T47D (cell line): ENCODE measurements at places on chromosomes 6 and 20.

- DNase-seq = no peak
Observed at GRCh38 chr6:3793545-3793944, 42.0 kb upstream of the PXDC1 start.

DNA sequence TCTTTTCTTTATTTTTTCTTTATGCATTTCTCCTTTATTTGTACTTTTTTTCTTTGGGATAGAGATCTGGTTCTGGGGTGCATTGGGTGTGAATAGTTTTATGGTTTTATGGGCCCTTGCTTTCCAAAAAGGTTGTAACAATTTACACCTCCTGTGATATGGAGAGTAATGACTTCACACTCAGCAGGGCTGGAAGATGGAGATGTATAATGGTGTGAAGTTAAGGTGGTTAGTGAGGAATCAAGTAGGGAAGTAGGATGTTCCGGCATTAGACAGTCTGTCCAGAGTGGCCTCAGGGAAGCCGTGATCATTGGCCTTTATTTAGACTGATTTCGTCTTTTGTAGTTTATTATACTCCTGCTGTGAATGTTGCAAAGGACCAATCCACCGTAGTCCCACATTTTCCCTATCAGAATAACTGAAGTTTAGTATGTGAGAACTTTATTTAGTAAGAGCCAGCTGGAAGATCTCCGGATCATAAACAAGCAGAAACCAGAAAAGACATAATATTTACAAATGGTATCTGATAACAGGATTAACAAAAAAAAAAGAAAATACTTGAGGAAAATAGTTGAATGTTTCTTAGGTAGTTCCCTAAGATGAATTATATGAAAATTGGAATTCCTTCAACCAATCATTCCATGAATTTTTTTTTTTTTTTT is 255.5 kb downstream of the TBC1D7 start:
- DNase-seq = no peak

- no peak for DNase-seq
Observed at GRCh38 chr20:47951521-47951971, 166.3 kb upstream of the SULF2 start.

DNA sequence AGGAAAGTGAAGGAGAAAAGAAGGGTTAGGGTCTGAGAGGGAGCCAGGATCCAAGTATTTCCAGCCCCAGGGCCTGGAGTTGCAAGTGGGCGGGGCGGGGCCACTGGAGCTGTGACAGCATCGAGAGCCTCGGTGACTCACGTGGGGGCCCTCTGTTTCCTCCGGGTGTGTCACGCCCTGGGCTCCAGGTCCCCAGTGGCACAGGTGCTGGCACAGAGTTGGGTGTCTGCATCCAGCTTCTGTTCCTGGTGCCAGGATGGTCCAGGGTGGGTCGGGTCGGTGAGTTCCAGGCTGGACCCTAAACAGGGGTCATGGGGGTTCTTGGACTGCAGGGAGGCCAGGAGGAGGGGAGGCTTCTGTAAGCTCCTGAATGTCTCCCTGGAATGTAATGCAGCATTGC is 16.7 kb downstream of the RAET1L start:
- DNase-seq = no peak

- DNase-seq = no peak
Observed at GRCh38 chr20:58141971-58142842, 86.2 kb downstream of the ANKRD60 start.

- no peak for DNase-seq
Observed at GRCh38 chr6:128870746-128871145, 12.2 kb upstream of the LAMA2 start.

DNA sequence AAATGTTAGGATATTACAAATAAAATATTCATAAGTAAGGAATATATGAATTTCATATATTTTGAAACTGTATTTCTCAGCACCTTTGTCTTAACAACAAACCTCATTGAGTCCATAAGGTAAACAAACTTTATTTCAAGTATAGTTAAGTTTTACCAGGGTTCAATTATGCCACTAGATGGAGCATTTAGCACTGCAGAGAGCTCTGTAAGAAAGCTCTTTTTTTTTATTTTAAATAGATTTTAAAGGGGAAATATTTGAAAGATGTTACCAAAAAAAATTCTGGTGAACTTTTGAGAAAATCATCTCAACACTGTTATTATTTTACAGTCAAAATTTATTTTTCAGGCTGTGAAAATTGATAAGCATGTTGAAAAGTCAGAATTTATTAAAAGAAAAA is 955.2 kb upstream of the EYS start:
- peak; percentile 35 for DNase-seq

DNA sequence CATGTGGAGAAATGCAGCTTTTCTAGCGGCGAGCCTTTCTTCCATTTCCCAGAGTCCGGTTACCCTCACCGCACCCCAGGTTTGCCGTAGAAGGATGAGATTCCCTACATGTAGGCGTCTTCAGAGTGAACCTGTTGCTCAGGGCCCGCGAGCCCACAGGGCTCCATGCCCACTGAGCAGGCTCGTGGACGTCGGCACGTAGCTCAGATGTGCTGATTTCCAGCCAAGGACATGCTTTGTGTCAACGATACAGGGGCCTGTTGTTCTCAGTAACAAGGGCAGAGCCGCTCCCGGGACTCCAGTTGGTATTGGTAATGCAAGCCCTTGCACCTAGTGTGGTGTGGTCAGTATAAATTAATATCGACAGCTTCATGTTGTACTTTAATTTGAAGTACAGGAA is 159.6 kb downstream of the MTHFD1L start:
- DNase-seq = no peak

GRCh38 chr6:42269974-42270510 is 52.4 kb upstream of the MRPS10 start:
- DNase-seq = no peak

DNA sequence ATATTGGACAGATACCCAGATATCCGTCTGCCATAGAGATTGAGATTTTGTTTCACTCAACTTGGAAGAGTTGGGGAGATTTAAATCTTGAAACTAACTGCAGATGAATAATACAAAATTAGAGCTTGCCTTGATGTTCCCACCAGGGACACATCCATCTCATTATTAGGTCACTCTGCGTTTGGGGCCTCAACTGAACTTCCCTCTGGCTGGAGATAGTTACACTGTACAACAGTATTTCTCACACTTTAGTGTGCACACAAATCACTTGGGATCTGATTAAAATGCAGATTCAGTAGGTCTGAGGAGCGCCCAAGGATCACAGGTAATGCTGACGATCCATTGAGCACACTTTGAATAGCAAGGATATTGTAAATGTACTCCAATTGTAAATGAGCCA is 35.0 kb upstream of the ADTRP start:
- DNase-seq = no peak

DNA sequence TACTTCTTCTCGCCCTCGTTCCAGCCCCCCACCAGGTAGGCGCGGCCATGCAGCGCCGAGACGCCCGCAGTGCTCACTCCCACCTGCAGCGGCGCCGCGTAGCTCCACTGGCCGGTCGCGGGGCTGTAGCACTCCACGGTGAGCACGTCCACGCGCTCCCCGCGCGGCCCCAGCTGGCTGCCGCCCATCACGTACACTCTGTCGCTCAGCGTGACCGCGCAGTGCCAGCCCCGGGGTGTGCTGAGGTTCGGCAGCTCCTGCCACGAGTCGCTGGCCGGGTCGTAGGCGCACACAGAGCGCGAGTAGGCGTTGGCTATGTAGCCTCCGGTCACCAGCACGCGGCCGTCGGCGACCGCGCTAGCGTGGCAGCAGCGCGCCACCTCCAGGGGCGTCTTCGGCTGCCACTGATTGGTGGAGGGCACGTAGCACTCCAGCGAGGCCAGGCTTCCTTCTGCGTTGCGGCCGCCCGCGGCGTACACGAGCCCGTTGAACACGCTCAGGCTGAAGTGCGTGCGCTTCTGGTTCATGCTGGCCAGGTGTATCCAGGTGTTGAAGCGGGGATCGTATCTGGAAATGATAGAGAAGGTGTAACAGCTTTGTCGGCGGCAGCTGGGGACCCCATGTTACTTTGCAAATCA is 13.7 kb downstream of the KLHL31 start:
- peak; percentile 56 for DNase-seq

- DNase-seq = no peak
Observed at GRCh38 chr6:79335133-79335674, 100.7 kb upstream of the HMGN3 start.

- DNase-seq = no peak
Observed at GRCh38 chr6:99026135-99026534, 78.4 kb upstream of the FBXL4 start.

- no peak for DNase-seq
Observed at GRCh38 chr6:111439171-111439570, 43.8 kb downstream of the REV3L start.

- no peak for DNase-seq
Observed at GRCh38 chr6:158688860-158689259, 39.0 kb downstream of the SYTL3 start.

GRCh38 chr6:41027241-41027640 is 11.8 kb downstream of the UNC5CL start:
- DNase-seq = no peak

GRCh38 chr6:115838763-115839401 is 221.8 kb downstream of the FRK start:
- peak; percentile 60 for DNase-seq

- DNase-seq = peak; percentile 76
Observed at GRCh38 chr6:138815797-138816528, 20.1 kb downstream of the ECT2L start.

DNA sequence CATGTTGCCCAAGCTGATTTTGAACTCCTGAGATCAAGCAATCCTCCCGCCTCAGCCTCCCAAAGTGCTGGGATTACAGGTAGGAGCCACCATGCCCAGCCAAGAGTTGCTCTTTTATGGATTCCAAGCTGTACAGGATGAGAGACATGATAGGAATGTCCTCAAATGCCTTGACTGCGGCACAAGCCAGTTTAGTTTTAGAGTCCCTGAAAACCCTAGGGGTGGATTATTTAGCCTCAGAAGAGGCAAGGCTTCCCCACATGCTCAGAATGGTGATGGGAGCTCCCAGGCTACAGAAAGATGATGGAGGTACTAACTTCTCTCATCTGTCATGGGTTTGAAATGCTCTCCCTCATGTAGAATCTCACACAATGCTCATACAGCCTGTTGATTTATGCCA is 280.5 kb upstream of the PRND start:
- no peak for DNase-seq

DNA sequence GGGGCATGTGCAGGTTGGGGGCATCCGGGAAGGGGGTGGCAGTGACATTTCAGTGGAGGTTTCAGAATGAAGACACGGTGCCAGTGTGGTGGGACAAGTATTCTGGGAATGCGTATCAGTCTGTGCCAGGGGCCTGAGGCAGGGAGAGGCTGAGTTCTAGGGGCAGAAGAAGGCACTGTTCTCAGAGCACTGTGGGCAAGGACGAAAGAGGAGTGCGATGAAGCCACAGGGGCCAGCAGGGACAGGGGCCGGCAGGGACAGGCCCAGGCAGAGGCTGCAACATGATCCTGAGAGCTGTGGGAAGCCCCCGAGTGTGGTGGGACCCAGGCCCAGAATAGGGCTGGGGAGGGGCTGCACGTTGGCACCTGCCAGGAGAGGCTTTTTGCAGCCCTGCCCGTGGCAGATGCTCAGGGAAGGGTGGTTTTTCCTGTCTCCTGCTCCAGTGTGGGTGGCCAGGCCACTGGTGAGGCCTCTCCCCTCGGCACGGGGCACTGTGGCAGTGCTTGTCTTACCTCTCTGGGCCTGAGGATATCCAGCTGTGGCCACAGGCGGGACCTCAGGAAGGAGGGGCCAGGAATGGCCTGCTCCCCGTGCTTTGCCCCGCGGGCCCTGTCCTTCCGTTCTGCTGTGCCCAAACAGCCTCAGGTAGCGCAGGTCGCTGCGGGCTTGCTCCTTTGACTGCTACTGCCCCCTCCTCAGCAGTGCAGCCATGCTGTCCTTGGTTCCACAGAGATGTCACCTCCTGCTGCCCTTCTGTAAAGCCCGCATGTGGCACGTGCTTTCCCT is 10.0 kb downstream of the ENTPD6 start:
- DNase-seq = no peak

- DNase-seq = no peak
Observed at GRCh38 chr6:3882431-3882830, 33.3 kb downstream of the FAM50B start.

DNA sequence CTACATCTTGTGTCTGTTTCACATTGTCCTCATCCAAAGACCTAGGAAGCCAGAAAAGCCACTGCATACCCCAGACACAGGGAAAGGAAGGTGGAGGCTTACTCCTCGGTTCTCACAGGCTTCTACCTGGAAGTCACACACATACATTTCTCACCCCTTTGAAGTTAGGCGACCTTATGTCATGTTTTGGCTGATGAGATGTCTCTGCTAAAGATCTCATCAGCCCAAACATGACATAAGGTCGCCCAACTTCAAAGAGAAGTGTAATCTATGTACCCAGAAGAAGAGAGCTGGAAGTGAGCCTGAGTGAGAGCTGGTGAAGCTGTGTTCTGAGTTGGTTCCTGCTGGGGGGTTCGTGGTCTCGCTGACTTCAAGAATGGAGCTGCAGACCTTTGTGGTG is 47.5 kb upstream of the SLC22A23 start:
- no peak for DNase-seq

GRCh38 chr6:12585497-12585958 is 131.0 kb upstream of the PHACTR1 start:
- DNase-seq = no peak

DNA sequence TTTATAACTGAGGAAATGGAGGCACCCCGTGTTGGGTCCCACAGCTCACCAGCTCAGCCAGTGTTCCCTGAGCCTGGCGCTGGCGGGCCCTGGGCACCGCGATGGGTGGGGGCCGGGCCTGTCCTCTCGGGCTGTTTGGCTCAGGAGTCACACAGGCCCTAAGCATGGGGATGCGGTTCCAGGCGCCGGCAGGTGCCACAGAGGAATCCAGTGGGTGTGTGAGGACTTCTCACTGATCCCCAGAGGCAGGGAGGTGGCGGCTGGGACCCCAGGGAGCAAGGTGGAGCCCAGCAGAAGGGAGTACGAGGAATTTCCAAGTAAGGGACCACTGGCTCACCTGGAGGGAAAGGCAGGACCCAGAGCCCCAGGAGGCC is 57.5 kb downstream of the IRF4 start:
- no peak for DNase-seq

DNA sequence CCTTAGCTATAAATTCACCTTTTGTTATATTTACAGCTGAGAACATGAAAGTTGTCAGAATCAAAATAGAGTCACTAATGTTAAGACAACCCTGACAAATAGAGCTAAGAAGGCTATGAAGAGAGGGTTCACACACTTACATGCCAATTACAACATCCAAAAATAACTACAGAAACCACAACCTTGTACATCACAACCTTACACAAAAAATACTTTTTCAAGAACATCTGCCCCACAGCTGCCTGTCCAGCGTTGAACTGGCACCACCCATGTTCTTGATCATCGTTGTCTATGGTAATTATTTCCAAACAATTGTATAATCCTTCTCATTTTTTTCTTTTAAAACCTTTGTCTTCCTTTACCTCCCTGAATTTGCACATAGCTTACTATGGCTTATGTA is 231.2 kb upstream of the FKBP1C start:
- DNase-seq = no peak

GRCh38 chr20:35314816-35315631 is 22.8 kb upstream of the FAM83C start:
- DNase-seq = no peak

DNA sequence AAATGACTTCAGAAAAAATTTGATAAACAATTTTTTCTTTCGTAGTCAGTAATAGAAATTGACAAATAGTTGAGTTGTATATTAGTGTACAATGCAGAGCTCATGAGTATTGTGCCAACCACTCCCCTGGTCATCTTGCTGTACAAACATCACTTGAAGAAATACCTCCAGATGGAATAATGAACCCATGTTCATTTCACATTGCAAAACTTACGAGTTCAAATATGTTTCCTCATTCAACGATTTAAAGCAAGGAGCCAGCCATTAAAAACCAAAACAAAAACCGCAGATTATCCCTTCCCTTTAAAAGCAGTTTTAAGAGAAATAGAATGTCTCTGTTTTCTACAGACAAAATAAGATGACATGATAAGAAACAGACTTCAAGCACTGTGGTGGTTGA is 62.5 kb downstream of the RALGAPA2 start:
- DNase-seq = no peak
